ENCODE measurements at places on chromosomes 16 and 17.
A peak's percentile ranks its signal among the peaks of the same experiment; 100 is the strongest.

GRCh38 chr16:26070302-26071100, 378.7 kb downstream of the HS3ST4 start:
- no peak for DNase-seq

DNA sequence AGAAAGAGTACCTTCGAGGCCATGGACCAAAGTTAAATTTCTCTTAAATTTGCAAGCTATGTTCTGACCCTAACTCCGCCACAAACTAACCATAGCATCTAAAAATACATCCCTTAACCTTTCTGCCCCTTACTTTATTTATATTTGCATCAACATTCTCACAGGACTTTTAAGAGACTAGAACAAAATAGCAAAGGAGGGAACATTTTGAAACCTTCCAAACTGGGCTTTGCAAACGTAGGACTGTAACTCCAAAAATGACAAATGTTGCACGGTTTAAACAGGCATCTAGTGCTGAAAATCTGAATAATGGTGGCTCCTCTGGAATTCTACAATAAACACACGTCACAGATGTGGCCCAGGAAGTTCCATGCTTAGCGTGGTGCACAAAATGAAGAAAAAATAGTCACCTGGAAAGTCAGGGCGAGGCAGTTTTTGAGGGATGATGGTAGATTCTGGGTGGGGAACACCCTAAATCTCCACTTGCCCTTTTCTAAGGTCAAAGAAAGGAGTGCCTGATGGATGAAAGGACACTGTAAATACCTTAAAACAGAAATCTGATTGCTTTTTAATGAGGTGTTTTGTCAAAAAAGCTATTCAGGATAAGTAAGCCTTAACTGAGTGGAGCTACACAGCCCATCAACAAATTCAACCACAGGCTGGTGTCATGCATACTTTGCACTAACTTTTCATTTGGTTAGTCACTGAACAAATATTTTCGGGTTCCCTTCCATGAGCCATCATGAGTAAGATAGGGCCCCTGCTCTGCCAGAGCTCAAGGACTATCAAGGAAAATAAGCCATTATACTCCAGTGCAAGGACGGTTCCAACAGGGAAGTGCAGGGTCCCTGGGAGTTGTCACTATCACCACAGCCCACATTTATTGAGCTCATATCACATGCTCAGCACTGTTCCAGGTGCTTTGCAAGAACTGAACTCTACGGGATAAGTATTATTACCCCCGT, 21.2 kb downstream of the ARHGAP17 start:
- DNase-seq, result no peak

- DNase-seq, result no peak
These were observed 271.5 kb downstream of the SOX9 start for GRCh38 chr17:72392056-72393010.

DNA sequence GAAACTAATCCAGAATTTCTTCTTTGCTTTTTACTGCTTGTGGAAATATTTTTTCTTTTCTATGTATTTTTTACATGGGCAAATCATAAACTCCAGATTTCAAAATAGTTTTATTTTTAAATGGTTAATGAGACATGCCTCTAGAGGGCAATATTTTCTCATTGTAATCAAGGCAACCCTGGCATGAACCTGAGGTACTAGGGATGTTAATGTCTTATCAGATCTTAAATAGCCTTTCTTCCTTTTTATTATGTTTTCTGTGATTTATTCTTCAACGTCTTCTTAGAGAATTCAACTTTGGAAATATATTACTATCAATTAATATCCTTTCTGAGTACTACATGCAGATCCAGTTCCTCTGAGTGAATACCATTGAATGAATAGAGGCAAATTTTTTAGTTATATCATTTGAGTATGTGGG, 324.7 kb downstream of the BCAS3 start:
- DNase-seq, result no peak

DNA sequence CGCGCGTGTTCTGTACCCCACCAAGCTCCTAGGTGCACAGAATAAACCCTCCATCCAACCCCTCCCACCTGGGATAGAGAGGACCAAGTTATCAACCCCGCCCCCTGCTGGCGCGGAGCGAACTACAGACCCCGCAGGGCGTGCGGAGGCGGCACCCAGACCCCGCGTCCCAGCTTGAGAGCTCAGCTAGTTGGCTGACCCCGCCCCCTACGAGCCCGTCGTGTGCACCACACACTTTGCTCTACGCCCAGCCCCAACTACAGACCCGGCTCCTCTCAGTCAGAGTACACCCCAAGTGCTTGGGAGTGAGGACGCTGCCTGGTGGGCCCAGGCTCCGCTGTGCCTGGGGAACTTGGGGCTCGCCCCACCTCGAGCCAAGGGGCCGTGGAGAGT, 1.5 kb downstream of the GRIN2A start:
- peak; percentile 35 for DNase-seq

- no peak for DNase-seq
These were observed 23.7 kb downstream of the HSBP1 start for GRCh38 chr16:83831456-83831987.

DNA sequence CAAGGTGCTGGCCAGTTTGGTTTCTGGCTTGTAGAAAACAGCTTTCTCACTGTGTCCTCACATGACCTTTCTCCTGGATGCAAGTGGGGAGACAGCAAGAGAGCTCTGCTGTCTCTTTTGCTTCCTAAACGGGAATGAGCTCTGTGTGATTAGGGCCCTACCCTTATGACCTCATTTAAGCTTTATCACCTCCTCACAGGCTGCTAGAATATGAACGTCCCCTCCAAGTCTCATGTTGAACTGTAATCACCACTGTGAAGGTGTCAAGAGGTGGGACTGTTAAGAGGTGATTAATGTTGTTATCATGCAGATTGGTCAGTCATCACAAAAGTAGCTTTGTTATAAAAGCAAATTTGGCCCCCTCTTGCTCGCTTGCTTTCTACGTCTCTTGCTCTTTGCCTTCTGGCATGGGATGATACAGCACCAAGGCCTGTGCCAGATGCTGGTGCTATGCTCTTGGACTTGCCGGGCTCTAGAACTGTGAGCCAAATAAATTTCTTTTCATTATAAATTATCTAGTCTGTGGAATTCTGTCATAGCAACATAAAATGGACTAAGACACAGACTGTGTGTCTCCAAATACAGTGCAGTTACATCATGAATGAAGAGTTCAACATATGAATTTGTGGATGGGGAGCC, 14.8 kb upstream of the POLR3E start:
- no peak for DNase-seq

- DNase-seq, result no peak
These were observed 7.9 kb upstream of the RPL23 start for GRCh38 chr17:38861399-38861843.

GRCh38 chr17:7336240-7337175, at the start of gene ACAP1:
ACAP1 (plus strand) TSS chr17:7336529; CDS start chr17:7336735, 206 bp downstream.
- DNase-seq, result no peak

- DNase-seq, result no peak
These were observed 89.1 kb downstream of the NLK start for GRCh38 chr17:28131599-28131998.

GRCh38 chr17:17415006-17415405, 61.8 kb upstream of the MED9 start:
- no peak for DNase-seq

DNA sequence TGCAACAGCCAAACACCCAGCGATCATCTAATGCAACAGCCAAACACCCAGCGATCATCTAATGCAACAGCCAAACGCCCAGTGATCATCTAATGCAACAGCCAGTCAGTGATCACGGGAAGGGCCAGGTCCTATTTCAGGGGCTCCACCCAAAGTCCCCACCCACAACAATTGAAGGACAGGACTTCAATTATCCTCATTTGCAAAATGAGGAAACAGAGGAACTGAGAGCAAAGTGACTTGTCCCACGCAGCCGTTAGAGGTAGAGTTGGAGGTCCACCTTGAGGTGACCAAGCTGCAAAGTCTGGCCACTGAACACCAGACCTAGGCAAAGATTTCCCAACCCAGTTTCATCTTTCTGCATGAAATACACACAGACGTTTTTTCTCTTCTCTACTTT, 3.7 kb downstream of the ZG16B start:
- DNase-seq, result no peak

DNA sequence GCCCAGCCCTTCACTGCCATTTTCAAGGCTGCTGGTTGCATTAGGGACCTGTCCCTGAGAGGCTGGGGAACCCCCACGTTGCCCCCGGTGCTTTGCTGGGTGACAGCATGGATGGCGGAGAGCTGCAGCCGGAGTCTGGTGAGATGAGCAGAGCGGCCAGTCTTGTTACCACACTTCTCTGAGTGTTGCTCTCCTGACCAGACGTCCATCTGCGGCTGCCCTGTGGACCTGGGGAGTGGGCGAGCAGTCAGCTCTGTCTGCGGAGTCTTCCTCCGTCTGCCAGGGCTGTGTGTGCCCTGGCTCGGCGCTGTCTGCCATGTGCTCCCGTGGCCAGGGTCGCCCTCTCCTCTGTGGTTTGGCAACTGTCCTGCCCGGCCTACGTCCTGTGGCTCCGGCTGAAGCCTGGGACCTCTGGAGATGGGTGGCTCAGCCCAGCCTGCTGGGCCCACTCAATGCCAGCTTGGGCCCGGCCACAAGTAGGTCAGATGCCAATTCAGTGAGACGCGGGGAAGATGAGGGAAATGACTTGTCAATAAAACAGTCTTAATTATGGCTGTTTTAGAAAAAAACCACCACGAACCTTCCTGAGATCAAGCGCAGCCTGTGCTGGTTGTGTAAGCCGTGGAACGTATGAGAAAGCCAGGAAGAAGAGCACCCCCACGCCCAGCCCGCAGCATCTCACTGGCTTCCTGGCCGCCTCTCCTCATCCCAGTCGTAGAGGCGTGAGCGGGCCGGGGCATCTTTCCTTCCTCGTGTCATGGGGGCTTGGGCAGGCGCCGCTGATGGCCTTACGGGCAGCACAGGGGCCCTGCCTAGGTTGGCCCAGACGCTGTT, 7.9 kb downstream of the KCTD5 start:
- no peak for DNase-seq

- no peak for DNase-seq
These were observed 33.5 kb upstream of the SLC6A2 start for GRCh38 chr16:55622272-55622671.

DNA sequence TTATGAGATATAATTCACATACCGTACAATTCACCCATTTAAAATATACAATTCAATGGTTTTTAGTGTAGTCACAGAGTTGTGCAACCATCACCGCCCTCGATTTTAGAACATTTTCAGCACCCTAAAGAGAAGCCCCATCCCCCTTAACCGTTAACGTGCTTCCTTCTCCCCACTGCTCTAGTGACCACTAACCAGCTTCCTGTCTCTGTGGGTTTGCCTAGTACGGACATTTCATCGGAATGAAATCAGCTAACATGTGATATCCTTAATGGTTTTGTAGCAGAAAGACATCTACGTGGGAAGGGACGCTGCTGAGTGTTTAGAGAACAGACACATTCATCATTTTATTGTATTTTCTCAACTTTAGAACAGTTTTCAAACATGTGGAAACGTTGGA, 80.8 kb upstream of the HSBP1 start:
- no peak for DNase-seq

DNA sequence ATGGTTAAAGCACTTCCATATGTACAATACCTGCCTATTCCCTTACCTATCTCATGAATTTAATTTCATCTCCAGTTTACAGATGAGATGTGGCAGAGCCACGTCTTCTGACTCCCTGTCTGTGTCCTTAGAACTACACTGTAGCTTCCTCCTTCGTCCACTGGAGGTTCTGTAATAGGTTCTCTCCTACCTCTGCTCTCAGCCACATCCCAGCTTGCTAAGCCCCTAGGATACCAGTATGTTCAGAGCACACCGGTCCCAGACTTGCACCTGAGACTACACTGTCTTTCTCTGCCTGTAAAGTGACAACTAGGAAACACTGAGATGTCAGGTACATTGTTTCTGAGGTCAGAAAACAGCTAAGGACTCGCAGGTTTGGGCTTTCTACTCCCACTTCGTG, 3.8 kb upstream of the RASL10B start:
- no peak for DNase-seq

GRCh38 chr17:78610951-78611511, 33.8 kb upstream of the DNAH17 start:
- DNase-seq, result no peak

- DNase-seq, result no peak
These were observed 205.1 kb upstream of the MAF start for GRCh38 chr16:79805621-79806020.

GRCh38 chr17:48601539-48602425, 3.0 kb downstream of the HOXB6 start:
- no peak for DNase-seq

- no peak for DNase-seq
These were observed 34.0 kb downstream of the AKAP10 start for GRCh38 chr17:19943599-19943998.

DNA sequence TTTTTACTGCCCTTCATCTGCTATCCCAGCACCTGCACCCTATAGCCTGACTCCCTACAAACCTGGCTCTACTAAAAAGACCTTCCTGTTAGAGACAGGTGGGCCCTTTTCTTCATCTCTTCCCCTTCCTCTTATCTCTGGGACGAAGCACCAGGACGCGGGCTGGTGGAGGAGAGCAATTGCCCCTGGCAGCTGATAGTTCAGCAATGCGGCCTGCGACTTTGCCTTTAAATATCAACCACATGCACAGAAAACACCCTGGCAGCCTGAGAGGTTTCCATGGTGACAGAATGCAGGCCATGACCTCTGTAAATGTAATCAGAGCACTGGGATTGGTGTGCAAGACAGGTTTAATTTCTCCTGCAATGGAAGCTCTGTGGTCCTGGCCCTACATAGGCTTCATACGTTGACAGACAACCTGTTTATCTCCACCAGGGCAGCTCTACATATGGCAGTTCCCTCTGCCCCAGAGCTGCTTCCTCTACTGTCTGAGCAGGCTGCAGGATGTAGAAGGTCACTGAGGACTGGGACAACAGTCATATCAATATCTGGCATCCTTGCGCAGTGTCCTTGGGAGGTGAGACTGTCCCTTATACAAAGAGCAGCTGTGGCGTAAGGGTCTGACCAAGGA, 10.0 kb upstream of the SKAP1 start:
- DNase-seq, result no peak

DNA sequence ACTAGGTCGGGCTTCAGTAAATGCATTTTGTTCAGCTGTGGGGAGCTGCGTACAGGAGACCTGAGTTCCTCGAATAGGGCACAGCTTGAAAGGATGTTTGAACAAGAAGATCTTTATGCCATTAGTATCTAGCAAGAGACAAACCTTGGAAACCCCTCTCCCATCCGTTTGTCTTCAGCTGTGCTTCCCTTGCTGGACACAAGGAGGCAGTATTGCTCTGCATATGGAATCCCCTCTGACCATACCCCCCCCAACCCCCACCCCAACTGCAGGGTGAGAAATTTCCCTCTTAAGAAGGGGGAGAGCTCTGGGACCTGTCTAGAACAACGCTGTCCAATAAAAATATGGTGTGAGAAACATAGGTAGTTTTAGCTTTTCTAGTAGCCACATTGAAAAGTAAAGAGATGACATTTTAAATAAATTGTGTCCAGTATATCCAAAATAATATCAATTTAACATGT, 1.6 kb downstream of the MRM1 start:
- DNase-seq, result peak; percentile 30

Data from anterior cingulate cortex (tissue), 58 donors.